NCI-H146 (cell line): ENCODE measurements at places on chromosomes 13 and 19.

DNA sequence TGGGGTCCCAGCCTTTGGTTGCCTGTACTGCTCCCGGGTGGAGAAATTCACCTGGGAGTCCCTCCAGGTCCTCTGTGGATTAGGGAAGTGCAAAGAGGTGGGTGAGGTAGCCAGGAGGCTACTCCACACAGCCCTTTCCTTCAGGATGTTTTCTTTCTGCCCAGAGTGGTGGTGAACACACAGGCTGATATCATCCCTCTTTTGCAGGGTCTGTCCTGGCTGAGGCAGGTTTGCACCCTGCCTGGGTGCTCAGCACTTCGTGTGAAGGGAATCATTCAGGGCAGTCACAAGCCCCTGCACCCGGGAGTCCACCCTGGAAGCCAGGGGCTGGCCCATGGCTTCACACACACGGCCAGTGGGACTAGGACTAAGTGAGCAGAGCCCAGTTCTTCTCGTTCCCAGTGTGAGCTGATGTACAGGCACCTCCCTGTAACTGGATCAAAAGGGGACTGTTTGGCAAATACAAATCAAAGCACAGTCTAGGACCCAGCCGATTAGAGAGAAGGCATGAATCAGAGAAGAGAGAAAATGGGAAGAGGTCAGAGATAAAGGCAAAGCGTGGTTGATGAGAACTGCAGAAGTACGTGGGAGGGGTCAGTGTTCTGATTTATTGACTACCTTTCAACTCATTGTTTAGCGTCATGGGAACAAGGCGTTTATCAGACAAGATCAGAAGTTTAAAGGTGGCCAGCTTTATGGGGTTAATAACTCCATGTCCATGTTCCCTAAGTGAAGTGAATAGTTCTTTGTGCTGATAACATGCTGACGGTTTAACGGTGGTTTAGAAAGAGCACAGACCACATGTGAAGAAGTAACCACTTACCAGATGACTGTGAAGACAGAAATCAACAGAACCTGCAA lies 30.4 kb upstream of the SPATA13 start:
- no peak for DNase-seq

GRCh38 chr13:27665761-27666160 lies 44.1 kb downstream of the POLR1D start:
- no peak for DNase-seq

DNA sequence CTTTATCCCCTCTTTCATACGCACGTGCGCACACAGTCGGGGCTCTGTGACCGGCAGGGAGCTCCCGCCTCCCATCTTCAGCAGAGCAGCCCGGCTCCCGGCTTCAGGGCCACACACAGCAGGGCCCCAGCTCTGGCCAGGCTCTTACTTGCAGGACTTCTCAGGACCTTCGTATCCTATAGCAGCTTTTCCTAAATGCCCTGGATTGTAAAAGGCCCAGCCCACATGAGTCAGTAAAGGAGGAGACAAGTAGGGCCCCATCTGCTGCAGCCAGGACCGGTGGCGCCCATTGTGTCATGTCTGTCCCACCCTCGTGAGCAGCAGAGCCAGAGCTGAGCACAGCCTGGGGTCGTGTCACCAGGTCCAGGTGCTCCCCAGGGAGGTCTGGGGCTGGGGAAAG lies 107.6 kb upstream of the VSTM2B start:
- no peak for DNase-seq

DNA sequence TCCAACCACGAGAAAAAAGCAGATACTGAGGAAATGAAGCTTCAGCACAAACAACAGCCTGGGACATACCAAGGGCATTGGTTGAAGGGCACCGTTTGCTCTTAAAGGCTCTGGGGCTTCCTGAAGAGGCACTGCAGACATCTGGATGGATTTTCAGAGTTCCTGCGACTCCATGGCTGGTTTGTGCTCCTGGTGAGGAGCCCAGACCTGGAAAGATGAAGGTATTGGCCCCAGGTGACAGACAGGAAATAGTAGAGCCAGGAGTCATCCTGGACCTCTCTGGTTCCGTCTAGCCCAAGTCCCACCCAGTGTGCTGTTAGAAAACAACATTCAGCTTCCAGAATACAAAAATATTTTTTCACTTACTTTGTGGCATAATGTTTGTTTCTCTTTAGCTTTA lies 6.3 kb downstream of the IL17D start:
- no peak for DNase-seq

DNA sequence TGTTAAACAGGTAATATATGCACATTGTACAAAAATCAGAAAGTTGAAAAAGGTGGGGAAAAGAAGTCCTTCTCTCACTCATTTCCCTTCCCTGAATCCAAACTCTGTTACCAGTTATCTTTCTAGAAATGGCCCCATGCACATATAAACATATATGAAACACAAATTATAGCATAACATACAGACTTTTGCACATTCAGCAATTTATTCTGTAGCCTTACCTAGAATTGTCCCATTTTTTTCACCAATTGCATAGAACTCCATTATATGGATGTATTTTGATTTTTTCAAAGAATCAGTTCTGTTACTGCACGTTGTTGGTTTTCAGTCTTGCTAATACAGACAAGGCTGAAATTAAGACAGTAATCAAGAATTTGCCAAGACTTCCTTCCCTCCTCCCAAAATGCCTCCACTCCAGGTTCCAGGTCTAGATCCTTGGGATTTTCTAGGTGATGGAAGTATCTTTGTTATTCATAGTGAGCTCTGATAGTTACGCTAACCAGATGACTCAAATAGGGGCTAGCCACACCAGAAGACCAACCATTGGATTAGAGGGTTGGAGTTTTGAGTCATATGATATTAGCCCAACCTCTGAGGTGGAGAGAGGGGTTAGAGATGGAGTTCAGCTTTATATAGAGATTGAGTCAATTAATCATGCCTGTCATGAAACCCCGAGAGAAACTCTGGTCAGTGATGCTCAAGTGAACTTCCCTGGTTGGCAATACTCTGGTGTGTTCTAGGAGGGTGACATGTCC lies 30.7 kb downstream of the GPR180 start:
- no peak for DNase-seq

DNA sequence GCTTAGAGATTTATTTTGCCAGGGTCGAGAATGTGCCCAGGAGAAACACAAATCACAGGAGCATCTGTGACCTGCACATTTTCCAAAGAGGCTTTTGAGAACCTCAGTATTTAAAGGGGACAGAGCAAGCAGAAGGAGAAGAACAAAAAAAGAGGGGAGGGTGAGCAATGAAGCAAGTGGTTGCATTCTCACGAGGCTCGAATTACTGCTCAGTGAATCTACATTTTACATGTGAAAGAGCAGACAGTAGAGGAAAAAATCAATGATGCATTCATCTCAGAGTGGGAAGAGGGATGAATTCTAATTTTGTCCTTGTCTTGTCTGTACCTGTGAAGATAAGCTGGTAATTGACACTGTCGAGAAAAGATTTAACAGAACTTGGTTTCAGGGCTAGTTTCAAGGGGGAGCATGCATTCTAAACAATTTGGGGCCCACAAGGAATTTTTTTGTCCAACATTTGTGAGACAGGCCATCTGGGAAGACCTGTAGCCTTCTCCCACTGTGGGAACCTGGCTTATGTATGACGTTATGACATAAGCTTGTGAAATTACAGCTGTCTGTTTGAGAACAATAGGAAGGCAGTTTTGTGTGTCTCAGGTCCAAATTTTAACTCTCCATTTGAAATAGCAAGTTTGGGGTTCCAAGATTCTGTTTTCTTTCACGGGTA lies 855.1 kb downstream of the SLITRK5 start:
- no peak for DNase-seq

GRCh38 chr13:110652764-110653163 lies 37.4 kb downstream of the NAXD start:
- no peak for DNase-seq

GRCh38 chr19:38699647-38700349 lies 44.5 kb downstream of the CAPN12 start:
- no peak for DNase-seq

GRCh38 chr13:113472355-113473025 lies 18.0 kb downstream of the DCUN1D2 start:
- no peak for DNase-seq

- no peak for DNase-seq
Observed at GRCh38 chr19:48628486-48629296, 8.5 kb downstream of the DBP start.

- peak; percentile 56 for DNase-seq
Observed at GRCh38 chr13:85230691-85231093, 568.5 kb downstream of the SLITRK6 start.

GRCh38 chr19:9735986-9736385 lies 32.6 kb downstream of the ZNF846 start:
- DNase-seq = no peak

GRCh38 chr19:7478173-7478842 lies 10.5 kb downstream of the PEX11G start:
- DNase-seq = no peak

GRCh38 chr13:97460004-97460775 lies 26.2 kb downstream of the RAP2A start:
- DNase-seq = no peak

- DNase-seq = peak; percentile 94
Observed at GRCh38 chr19:3132971-3133792, 2.7 kb upstream of the GNA15 start.

GRCh38 chr13:109154546-109154945 lies 525.1 kb downstream of the MYO16 start:
- DNase-seq = no peak

- DNase-seq = no peak
Observed at GRCh38 chr19:23241419-23241818, 8.8 kb downstream of the ZNF724 start.

GRCh38 chr13:59747529-59747928 lies 416.2 kb downstream of the DIAPH3 start:
- peak; percentile 21 for DNase-seq

- no peak for DNase-seq
Observed at GRCh38 chr19:28829762-28830161, 383.2 kb downstream of the UQCRFS1 start.

DNA sequence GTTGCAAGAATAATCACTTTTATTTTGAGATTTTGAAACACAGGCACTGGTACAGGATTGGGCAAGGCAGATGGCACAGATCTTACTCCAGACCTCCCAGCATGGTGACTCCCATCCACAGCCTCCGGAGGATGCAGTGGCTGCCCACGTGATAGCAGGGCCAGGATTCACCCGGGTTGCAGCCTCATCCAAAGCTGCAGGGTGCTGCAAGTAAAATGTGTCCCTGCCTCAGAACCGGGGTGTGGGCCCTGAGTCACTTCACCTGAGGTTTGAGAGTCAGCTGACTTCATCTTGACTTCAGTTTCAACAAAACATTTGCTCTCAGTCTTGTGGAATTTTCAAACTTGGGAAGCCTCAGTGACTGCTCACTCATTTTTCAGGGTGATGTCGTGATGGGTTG lies 201.9 kb downstream of the FGF9 start:
- DNase-seq = no peak

GRCh38 chr19:13952931-13953531 lies 722 bp downstream of the DCAF15 start:
- no peak for DNase-seq

DNA sequence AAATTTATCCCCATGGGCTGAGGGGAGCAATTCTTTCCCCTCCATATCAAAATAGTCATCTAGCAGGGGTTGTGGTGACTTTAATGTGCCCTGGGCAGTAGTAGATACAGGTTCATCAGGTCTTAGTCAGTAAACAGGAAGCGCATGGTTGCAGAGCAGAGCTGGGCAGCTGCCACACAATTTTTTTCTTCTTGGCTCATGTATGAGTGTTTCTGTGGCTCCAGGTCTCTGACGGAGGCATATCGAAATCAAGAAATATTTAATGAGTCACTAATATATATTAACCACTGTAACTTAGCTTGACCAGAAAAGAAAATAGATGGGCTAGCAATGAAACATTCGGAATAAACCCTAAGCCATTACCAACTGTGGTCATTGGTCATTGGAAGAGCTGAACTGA lies 68.4 kb upstream of the UBL3 start:
- no peak for DNase-seq

DNA sequence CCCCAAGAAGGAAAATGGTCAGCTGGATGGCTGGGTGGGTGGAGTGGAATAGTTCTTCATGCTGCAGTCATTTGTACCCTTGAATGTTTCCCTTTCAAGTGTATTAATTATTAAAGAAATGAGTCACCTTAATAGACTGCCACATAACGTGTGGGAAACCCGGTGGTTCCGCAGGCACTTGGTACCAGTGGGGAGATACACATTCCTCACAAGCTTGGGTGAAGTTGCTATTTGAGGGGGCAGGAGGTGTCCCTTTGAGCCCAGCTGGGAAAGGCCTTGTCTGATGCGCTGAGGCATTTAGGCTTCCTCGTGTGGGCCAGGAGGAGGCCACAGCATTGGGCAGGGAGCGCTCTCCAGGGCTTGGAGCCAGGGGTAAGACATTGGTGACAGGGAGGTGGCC lies 57.7 kb downstream of the ATP8A2 start:
- DNase-seq = no peak

DNA sequence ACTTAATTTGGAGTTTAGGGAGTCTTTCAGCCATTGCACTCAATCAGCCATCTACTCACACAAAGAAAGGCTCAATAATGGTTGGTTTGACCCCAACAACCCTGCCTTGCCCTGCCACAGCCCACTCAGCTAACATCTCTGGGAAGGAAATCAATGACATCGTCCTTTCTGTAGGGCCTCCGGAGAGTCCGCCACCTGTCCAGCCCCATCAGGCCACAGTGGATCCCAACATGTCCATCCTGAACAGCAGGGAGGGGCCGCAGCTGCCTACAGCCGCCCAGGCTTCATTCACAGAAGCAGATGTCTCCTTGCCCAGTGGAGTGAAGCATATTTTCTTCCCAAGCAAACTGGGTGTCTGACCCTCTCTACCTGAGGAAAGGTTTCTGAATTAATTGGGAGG lies 4.2 kb upstream of the CDX2 start:
- DNase-seq = no peak

DNA sequence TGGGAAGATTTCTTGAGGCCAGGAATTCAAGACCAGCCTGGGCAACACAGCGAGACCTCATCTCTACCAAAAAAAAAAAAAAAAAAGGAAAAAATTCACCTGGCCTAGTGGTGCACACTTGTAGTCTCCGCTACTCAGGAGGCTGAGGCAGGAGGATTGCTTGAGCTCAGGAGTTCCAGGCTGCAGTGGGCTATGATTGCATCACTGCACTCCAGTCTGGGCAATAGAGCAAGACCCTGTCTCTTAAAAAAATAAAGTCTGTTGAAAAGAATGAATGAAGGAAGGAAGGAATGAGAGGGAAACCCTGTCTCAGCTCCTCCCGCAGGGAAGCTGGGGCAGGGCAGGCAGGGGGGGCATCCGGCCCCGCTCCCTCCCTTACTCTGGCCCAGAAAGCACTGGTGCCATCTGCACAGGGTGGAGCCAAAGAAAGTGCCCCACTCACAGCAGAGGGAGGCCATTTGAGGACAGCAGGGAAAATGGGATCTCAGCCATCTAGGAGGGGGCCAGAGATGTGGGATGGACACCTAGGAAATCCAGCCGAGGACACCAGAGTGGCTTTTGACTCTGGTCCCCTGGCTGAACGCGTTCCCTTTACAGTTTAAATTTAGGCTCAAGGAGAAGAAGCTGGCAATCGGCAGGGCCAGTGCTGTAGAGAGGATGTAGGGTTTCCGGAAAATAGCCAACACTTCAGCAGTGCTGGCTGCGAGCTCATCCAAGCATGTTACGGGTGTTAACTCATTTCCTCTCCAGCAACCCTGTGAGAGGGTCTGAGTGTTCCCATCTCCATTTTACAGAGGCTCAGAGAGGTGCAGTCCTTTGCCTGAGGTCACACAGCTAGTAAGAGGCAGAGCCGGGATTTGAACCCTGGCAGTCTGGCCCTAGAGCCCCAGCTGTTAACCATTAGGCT lies 3.6 kb upstream of the HPN start:
- no peak for DNase-seq
